ENCODE measurements at places on chromosomes 5 and 9.
A peak's percentile ranks its signal among the peaks of the same experiment; 100 is the strongest.

- DNase-seq: peak; percentile 86
These were observed 51.5 kb upstream of the NKD2 start for GRCh38 chr5:956941-957747.

GRCh38 chr5:153900703-153901395 is 137.9 kb downstream of the FAM114A2 start:
- peak; percentile 87 for DNase-seq

GRCh38 chr9:133740911-133741310 is 2.8 kb upstream of the SARDH start:
- DNase-seq: no peak

- DNase-seq: no peak
These were observed 440.4 kb downstream of the DMRT2 start for GRCh38 chr9:1490341-1491232.

DNA sequence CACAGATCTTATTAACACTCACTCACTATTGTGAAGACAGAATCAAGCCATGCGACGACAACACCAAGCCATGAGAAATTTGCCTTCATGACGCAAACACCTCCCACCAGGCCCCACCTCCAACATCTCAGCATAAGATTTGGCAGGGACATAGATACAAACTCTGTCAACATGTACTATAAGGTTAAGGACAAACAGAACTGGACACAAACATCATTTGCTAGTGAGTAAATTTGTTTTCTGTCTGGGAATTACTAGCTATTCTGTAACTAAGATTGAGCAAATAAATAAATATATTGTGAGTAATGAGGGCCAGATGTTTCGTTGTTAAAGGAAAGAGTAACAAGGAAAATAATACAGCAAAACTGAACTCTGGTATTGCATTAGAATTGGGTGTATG is 15.7 kb upstream of the KCNN2 start:
- no peak for DNase-seq

GRCh38 chr5:69209602-69210001 is 20.2 kb downstream of the CENPH start:
- DNase-seq: no peak

- DNase-seq: peak; percentile 92
These were observed 60.1 kb downstream of the FAM174A start for GRCh38 chr5:100595152-100595811.

DNA sequence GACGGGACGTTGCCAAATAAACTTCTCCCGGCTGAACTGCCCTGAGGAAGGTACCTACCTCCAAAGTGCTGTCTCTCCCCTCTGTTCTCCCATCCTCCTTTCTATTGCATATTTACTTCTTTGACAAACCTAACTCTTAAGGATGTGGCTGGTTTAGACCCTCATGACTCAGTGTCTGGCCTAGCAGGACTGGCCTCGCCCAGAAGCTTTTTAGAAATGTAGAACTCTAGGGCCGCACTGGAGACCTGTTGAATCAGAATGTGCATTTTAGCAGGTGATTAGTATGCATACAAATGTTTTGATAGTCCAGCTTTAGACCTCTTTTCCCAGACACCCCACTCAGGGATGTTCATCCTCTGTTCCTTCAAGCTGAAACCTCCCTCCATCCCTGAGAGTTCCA is 335.9 kb downstream of the PIK3R1 start:
- no peak for DNase-seq

- no peak for DNase-seq
These were observed 4.3 kb downstream of the HAND1 start for GRCh38 chr5:154473581-154474283.

DNA sequence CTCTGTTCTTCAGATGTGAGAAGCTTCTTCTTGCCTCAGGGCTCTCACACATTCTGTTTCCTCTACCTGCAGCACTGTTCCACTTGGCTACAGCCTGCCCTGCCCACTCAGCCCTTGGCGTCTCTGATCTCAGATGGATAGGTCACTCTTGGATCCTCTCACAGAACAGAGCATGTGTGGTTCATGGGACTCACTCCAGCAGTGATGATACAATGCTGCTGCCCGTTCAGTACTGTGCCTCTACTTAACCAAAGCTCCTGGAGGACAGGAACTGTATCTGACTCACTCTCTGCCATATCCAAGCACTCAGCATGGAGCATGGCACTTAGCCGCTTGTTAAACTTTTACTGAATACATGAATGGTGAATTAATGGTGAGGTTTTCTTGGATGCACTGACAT is 3.4 kb upstream of the SPINK4 start:
- no peak for DNase-seq

- no peak for DNase-seq
These were observed 158.5 kb downstream of the RGS3 start for GRCh38 chr9:113621980-113622379.

DNA sequence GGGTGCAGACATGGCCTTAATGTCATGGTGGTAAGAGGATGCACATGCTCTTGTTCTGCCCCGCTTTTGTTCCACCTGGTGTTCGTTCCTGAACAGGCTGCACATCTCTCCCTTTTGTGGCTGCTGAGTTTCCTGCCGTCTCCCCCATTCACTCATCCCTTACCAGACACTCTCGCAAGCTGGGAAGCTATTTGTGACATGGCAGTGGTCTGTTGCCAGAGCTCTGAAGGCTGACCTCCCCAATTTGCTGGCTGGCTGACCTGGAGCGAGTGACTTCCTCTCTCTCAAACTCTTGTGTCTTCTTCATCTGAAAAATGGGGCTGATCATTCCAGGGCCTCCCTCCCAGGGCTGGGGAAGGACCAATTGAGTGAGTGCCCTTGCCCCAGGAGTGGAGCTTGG is 35.9 kb downstream of the HRH2 start:
- DNase-seq: no peak

DNA sequence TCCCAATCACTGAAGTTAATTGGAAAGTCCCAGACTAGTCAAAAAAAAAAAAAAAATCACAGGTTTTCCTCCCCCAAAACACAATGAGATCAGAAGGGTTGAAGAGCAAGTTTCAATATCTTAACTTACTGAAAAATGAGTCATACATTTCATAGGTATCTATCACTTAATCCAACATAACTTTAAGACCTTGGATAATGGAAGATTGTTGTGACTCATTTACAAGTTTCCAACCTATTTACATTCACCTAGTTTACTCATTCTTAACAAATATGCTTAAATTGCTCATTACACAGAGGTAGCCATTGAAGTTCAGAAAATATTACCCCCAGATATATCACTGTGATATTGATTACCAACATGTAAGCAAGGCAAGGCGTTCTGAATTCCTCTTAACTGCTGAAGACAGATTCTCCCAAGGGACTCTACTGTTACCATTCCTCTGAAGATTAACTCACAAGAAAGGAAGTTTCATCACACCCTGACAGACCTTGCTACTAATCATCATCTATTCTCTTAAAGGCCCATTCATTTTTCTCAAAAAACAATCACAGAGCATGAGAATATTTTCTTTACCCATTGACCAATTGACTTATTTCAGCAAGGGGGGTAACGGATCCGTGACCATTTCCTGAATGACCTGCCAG is 563.8 kb downstream of the TLE1 start:
- no peak for DNase-seq

- peak; percentile 70 for DNase-seq
These were observed 29.7 kb upstream of the FAM169A start for GRCh38 chr5:74895906-74896305.

DNA sequence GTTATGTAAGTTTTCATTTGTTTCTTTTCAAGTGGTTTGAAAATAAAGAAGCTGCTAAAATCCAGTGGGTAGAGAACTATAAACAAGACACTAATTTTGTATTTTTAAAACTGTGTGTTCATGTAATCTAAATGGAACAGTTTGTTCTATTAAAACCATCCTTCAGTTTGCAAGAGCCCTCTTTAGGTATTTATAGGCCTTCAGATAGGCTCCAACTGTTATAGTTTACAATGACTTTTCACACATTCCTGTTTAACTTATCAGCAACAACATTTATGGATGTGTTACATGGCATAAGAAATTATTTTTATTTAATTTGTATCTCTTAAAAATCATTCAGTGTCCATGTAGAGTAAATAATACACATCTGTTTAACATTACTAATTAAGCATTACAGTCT is 126.7 kb upstream of the SLCO6A1 start:
- DNase-seq: no peak

DNA sequence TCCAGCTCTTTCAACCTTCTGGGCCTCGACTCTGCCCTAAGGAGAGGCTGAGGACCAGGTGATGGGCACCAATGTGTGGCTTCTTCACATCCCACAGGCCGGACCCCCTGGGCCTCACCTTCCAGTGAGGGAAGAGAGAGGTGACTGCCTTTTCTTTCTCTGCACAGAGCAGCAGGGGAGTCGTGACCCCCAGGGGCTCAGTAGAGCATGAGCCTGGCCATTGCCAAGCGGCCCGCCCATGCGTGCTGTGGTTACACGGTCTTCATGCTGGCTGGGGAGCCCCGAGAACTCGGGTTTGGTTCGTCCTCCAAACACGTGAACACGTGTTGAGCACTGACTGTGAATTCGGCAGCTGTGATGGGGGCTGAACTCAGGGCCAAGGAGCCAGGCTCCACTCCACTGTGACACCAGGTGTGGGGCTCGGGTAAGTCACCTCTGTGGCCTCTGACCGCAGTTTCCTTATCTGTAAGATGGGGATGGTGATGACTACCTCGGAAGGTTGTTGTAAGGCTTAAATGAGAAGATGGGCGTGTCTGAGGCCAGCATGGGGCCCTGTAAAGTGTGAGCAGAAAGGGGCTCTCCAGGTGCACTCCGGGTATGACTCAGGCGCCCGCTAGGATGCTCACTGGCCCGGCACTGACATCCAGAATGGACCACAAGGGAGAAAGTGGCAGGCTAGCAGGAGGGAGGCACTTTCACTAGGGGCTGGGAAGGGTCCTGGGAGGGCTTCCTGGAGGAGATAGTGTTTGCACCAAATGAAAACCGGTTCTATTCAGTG is 13.4 kb upstream of the GRHPR start:
- no peak for DNase-seq

GRCh38 chr5:134464988-134465815 is 53.5 kb upstream of the CDKN2AIPNL start:
- no peak for DNase-seq

DNA sequence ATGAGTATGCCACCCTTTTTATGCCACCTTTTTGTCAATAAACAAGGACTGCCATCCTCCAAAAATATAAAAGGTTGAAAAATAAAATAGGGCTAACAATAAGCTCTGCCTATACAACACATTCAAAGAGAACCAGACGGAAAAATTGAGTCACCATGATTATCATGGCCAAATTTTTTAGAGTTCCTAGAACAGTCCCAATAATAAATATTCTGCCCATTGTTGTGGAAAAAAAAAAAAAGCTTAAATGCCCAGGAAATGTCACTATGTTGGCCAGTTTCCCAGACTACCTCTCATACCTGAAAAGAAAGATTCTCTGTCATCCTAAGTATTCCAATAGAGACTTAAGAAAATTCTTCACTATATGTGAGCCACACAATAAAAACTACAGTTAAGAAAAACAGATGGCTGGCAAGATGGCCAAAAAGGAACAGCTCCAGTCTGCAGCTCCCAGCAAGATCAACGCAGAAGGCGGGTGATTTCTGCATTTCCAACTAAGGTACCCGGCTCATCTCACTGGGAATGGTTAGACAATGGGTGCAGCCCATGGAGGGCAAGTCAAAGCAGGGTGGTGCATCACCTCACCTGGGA is 149.0 kb downstream of the TMEM161B start:
- no peak for DNase-seq

DNA sequence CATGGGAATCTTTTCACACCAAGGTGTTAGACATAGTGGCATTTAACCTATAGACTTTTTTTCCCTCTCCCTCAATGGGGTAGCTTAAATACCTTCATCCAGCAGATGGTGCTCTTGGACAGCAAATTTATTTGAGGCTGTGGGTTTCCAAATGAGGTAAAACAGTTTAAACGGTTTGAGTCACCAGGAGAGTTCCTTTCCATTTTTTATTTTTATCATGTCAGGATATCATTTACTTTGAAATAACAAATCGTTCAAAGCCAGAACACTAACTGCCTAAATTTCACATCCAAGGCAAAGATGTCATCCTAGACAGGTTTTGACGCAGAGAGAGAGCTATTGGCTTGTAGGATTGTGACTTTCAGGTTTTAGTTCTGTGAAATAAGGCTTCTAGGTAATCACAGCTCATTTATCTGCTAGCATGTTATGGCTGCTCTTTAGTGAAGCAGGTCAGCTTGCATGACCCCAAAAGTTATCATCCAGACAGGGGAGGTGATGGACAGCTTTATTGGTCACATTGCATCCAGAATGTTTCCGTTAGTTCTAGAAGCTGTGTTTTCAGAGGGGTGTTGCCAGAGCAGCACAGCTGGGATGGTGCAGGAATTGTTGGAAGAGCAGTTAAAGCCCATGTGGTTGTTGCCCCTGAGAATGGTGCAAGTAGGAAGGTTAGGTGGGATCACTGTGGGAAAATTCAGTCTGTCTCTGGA is 69.8 kb downstream of the KDM4C start:
- peak; percentile 27 for DNase-seq

GRCh38 chr5:132176987-132177386 is 50.7 kb downstream of the P4HA2 start:
- DNase-seq: no peak

DNA sequence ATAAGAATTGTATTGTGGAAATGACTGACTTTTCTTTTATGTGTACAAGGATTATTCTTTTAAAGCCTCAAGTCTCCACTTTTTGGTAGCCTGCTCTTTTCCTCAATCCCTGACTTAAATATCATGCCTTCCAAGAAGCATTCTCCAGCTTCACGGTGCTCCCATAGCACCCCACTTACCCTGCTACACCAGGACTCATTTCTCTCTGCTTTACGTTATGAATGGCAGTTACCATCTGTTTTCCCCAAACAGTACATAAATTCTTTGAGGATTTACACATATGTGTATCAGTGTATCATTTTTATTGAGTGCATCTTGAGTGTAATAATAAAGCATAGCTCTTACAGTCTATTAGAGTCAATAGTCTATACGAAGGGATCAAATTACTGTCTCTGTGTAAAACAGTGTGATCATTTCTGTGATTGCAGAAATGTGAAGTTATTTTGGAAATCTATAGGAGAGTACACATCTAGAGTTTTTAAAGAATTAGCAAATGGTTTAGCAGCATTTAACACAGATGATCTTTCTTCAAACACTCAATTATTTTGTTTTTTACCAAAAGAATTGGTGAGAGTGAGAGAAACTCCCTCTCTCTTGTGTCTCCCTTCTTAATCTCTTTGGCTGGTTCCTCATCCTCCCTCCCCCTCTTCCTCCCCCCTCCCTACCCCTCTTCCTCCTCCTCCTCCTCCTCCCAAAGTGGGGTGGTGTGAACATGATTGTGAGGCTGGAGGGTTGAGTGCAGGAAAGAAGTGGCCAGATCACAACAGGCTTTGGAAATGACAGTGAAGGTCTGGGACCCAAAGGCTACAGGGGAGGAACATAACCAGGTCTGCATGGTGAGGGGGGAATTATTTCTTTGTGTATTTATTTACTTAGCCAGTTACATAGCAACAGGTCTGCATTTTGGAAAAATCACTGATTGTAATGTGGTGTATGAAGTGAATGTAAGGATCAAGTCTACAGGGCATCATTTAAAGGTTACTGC is 27.6 kb upstream of the ECM2 start:
- DNase-seq: no peak

DNA sequence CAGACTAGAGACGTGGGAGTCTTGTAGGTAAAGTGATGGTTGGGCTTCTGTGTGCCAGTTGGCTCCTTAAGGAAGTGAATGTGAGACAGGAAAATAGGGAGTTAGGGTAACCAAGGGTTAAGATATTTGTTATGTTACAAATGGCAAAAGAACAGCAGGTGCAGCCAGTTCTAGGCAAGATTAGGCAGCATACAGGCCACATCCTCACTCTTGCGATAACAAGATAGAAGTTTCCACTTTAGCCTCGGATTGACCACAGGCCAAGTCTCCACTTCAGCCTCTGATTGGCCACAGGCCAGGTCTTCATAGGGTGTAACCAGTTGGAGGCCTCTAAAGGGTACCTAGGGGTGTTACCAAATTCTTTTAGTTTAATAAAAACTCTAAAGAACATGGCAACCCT is 54.6 kb upstream of the ABCA1 start:
- DNase-seq: no peak

- peak; percentile 5 for DNase-seq
These were observed 4.0 kb downstream of the MFAP3 start for GRCh38 chr5:154042766-154043165.

All from AG08395 (cell line).